PC-3 (cell line): ENCODE measurements at places on chromosomes 12 and 14. TPM values are rescaled to one million over a fixed set of nuclear protein-coding genes. Genes with fewer than 3 reads are reported as not detected.

PA2G4 gene
- 391 and 406 TPM in 2 replicates for total RNA-seq

CARMIL3 gene
- not detected in 2 replicates for total RNA-seq

BAZ2A gene
- 33.8 and 43.0 TPM in 2 replicates for total RNA-seq

COX8C gene
- not detected in 2 replicates for total RNA-seq

C12orf54 gene
- total RNA-seq = not detected in 2 replicates

DNA sequence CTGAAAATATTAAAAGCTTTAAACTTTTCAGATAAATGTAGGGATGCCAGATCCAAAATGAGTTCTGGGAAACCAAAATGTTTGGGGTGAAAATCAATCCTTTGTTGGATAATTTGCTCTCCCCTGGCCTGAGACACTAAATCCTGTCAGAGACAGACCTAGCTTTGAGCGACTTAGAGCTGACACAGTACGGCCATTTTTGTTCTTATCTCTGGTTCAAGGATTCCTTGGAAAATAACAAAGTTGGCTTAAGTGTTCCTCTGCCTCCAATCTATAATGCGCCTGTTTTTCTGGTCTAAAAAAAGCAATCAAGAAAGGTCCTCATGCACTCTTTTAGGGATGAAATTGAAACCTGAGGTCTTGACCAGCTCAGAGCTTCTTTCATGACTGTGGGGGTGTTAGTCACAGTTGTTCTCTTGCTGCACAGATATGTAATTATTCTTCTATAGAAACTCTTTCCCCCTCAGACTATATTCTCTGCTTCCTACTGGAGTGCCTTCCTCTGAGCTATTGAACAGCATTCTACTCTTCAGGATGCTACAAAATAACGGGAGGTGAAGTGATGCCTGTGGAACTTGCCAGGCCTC lies 52.3 kb upstream of the EGLN3 start:
- H3K27ac ChIP-seq = no peak overlapping the region
- no peaks in the 10 kb centered on the region for H3K4me1 ChIP-seq
- H3K27me3 ChIP-seq = peaks cover 41% of the 10 kb centered on the region
- no peaks in the 10 kb centered on the region for H3K36me3 ChIP-seq
- H3K4me3 ChIP-seq = no peak overlapping the region

DNA sequence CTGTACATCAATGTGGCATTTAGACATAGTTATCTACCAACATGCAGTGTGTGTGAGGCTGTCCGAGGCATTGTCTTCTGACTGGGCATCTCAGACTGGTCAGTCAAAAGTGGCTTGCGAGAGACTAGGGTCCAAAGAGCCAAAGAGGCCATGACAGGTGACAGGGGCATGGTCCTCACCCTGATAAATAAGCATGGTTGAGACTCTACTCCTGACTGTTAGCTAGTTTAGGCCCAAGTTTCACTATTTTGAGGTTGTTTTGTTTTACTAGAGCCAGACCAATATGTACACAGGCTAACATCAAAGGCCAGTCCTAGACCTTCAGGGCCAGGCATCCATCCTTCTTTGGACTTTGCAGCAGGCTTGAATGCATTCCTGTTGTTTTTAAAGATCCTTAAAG lies 76.9 kb upstream of the SRSF5 start:
- peaks cover 12% of the 10 kb centered on the region for H3K4me1 ChIP-seq
- no peak overlapping the region for H3K4me3 ChIP-seq
- no peaks in the 10 kb centered on the region for H3K36me3 ChIP-seq

DNA sequence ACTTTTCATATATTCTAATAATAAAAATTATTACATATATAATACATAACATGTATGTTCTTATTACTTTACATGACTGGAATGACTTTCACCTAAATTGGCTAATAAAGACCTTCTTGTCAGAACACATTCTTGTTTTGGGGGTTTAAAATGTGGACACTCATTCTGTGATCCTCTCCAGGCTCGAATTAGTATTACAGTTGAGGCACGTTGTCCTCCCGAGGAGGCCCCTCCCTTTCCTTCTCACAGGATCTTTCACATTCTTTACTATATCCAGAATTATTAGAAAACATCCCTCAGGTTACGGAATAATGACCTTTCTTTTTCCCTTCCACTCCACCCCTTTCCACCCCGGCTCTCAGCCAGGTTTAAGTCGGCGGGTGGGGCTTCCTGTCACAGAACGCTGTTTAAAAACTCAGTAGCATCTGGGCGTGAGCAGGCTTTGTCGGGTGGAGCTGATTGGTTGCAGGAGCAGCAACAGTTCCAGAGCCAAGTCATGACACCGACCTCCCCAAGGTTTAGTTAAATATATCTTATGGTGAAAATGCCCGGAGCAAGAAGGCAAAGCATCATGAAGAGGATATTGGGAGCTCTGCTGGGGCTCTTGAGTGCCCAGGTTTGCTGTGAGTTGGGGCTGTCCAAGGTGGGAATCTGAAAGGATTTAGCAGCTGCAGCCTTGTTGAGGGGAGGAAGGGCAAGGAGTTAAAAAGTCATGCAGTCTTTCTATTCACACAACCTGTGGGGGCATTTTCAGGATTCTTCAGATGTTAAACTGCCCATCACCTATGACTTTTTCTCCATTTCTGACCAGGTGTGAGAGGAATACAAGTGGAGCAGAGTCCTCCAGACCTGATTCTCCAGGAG lies 396.7 kb upstream of the OR4E1 start:
- no peaks in the 10 kb centered on the region for H3K36me3 ChIP-seq
- H3K27me3 ChIP-seq = peaks cover 56% of the 10 kb centered on the region
- H3K27ac ChIP-seq = no peak overlapping the region
- H3K4me1 ChIP-seq = no peaks in the 10 kb centered on the region
- no peak for DNase-seq

PLEKHH1 gene
- 6.2 and 11.1 TPM in 2 replicates for total RNA-seq

TMEM117 gene
- total RNA-seq = 7.9 and 9.0 TPM in 2 replicates

ASCL1 gene
- not detected in 2 replicates for total RNA-seq

DPY19L2 gene
- 0.33 and 0.98 TPM in 2 replicates for total RNA-seq

DNA sequence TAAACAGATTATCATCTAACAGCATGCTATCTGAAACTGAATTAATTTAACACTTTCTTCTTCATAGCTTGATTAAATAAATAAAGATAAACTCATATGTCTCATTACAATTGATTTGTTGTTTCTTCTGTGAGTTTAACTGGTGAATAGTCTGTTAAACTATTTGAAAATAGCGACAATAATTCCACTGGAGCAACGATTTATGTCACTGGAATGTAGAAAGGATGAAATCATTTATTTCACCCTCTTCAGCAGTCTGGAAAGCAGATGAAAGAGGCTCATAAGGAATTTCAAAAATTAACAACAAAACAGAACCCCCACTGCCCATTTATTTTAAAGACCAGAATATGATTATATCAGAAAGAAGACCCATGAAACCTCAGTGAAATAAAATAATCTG lies 1165.1 kb upstream of the USP15 start:
- DNase-seq = peak; percentile 2
- no peak overlapping the region for H3K4me3 ChIP-seq
- H3K27me3 ChIP-seq = no peaks in the 10 kb centered on the region
- no peak overlapping the region for H3K27ac ChIP-seq
- H3K4me1 ChIP-seq = no peaks in the 10 kb centered on the region

OR6C2 gene
- not detected in 2 replicates for total RNA-seq

OR4E2 gene
- total RNA-seq = not detected in 2 replicates

- no peak overlapping the region for H3K27ac ChIP-seq
- no peak overlapping the region for H3K4me3 ChIP-seq
- H3K27me3 ChIP-seq = peaks cover 10% of the 10 kb centered on the region
Measured at GRCh38 chr12:98213556-98213955, 301.8 kb upstream of the TMPO start.

BLTP3B gene
- total RNA-seq = 29.0 and 32.0 TPM in 2 replicates

GRCh38 chr12:128606538-128606937 lies 217.2 kb downstream of the SLC15A4 start:
- peaks cover 5% of the 10 kb centered on the region; the same call in 1 of the 2 replicates for H3K27me3 ChIP-seq
- H3K36me3 ChIP-seq = no peaks in the 10 kb centered on the region
- no peak overlapping the region for H3K4me3 ChIP-seq
- no peaks in the 10 kb centered on the region for H3K4me1 ChIP-seq
- H3K27ac ChIP-seq = no peak overlapping the region

DNA sequence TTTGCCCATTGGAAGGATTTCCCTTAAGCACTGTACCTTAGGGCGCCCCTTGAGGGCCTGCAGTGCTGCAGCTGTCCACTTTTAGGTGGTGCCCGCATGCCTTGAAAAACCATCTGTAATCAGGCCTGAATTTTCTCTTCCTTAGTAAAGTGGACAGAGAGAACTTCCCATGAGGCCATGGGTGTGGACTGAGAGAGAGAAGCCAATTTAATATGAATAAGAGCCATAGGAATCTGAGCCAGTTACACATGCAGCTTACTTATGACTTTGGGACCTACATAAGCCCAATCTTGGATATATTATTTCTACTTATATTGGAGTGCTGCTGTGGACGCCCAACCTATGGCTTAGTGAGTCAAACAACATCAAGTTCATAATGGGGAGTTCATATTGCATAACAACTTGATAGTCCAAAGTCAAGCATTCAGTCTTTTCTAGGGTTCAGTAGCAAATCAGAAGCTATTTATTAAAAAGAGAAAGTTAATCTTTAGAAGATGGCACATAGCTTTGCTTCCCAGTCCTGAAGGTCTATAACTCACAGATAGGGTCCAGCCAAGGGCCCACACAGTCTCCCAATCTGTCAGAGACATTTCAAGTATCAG lies 11.1 kb upstream of the ETV6 start:
- no peak overlapping the region for H3K27ac ChIP-seq
- no peak overlapping the region for H3K4me3 ChIP-seq
- DNase-seq = no peak
- H3K4me1 ChIP-seq = peaks cover 7% of the 10 kb centered on the region

MAX gene
- 58.8 and 68.9 TPM in 2 replicates for total RNA-seq

- 0 out of 2 replicates have a peak overlapping the region, but pooled peaks have one; percentile 24 for H3K4me3 ChIP-seq
- H3K36me3 ChIP-seq = no peaks in the 10 kb centered on the region
- peaks cover 36% of the 10 kb centered on the region for H3K4me1 ChIP-seq
- H3K27ac ChIP-seq = peak overlapping the region; percentile 46
- H3K27me3 ChIP-seq = no peaks in the 10 kb centered on the region
Measured at GRCh38 chr12:11981121-11981733, 89.5 kb upstream of the BCL2L14 start.

PROX2 gene
- total RNA-seq = not detected in 2 replicates

DNA sequence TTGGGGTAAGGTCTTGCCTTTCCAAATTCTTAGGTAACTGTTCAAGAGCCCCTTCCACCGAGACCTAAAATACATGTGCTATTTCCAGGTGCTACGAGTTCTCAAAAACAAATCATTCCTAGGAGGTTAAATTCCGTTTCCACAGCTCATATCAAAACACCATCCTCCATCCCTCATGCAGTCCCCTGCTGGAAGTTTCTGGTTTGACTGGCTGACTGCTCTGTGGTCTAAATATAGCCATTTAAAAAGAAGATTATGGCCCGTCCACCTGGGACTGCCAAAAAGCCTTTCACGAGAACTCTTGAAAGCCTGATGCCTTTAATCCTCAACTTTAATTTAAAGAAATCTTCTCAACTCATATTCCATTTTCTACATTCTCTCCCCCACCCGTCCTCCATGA lies 201.5 kb upstream of the MYL2 start:
- no peak overlapping the region for H3K4me3 ChIP-seq
- no peak overlapping the region for H3K27ac ChIP-seq
- peaks cover 32% of the 10 kb centered on the region for H3K27me3 ChIP-seq
- no peaks in the 10 kb centered on the region for H3K4me1 ChIP-seq
- H3K36me3 ChIP-seq = no peaks in the 10 kb centered on the region

FBLN5 gene
- 0.17 and 0.58 TPM in 2 replicates for total RNA-seq

SLC2A13 gene
- 3.2 and 3.4 TPM in 2 replicates for total RNA-seq
